ENCODE measurements at places on chromosomes 5 and 9.
A peak's percentile ranks its signal among the peaks of the same experiment; 100 is the strongest.

GRCh38 chr5:150154618-150155128 lies 972 bp downstream of the PDGFRB start:
- DNase-seq: no peak

DNA sequence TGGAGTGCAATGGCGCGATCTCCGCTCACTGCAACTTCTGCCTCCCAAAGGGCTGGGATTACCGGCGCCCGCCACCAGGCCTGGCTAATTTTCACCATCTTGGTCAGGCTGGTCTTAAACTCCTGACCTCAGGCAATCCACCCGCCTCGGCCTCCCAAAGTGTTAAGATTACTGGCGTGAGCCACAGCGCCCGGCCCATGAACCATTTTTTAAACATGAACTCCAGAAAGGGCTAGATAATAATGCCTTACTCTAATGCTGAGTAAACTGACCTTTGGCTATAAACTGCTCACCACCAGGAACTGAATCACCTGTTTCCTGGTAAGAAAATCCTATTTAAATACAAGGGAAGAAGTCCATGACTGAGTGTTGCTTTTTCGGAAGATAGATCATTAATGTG lies 23.2 kb upstream of the DAB2 start:
- DNase-seq: no peak

GRCh38 chr5:41112486-41113455 lies 41.6 kb upstream of the MROH2B start:
- DNase-seq: no peak

DNA sequence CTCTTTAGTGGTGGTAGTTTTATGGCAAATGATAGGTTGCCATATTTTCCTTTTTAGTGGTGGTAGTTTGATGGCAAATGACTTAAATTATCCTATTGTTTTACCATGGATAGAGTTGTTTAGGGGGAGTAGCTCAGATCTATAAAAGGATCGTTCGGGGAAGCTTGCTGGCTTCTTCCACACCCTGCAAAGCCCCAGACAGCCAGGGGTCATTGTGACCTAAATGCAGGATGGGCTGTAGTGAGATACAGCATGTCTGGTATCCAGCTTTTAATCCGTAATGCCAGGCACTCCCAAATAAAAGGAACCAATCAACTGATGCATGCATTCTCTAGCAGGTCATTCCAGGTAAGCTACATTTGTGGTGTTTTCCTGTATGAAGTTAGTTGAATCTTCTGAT lies 67.1 kb downstream of the PRR16 start:
- DNase-seq: no peak

DNA sequence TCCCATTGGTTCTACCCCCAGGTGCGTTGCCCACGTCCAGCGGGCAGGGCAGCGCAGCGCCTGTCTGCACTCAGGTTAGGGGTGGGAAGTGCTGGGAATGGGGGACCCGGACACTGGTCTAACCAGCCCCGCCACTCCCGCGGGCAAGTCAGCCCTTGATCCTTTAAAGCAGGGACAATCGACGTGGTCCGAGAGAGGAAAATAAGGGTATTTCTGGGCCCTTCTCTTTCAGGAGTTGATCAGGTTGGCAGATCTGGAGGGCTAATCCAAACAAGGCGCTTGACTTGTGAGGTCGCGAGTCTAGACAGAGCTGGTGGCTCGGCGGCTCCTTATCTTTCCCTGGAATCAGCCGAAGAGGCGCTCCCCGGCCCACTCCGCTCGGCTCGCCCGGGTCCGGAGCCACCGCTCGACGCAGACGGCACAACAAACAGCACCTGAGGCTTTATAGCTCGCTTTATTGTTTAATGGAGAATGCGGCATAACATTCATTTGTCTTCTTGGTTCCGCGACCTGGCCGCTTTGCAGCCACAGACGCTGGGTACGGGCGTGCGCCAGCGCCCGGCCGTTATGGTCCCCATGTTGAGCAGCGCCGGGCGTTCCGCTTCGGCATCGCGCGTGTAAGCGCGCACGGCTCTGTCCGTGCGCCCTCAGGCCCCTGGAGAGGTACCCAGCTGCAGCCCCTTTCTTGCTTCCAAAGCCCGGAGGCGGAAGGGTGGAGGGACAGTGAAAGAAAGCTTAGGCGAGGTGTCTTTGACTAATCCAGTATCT lies 15.8 kb downstream of the ISL1 start:
- DNase-seq: no peak

DNA sequence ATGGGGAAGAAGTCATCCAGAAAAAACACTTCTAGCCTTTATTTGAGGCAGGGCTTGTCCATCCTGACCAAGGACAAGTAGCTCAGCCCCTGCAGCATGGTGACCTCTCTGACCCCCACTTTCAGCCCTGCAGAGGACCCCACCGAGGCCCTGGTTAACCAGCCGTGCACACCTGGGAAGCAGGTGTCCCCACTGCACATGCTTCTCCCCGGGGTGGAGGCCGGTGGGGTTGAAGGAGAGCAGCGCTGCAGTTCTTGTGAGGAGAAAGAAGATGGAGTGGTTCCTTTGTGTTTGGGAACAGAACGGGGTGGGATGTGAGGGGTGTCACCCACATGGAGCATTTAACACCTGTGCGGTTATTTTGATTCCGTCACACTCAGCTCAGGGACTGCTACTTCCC lies 21.1 kb upstream of the ZBTB34 start:
- DNase-seq: no peak

GRCh38 chr5:174082286-174082685 lies 36.8 kb downstream of the NSG2 start:
- DNase-seq: no peak

GRCh38 chr5:26492906-26493459 lies 545.4 kb downstream of the CDH9 start:
- no peak for DNase-seq

DNA sequence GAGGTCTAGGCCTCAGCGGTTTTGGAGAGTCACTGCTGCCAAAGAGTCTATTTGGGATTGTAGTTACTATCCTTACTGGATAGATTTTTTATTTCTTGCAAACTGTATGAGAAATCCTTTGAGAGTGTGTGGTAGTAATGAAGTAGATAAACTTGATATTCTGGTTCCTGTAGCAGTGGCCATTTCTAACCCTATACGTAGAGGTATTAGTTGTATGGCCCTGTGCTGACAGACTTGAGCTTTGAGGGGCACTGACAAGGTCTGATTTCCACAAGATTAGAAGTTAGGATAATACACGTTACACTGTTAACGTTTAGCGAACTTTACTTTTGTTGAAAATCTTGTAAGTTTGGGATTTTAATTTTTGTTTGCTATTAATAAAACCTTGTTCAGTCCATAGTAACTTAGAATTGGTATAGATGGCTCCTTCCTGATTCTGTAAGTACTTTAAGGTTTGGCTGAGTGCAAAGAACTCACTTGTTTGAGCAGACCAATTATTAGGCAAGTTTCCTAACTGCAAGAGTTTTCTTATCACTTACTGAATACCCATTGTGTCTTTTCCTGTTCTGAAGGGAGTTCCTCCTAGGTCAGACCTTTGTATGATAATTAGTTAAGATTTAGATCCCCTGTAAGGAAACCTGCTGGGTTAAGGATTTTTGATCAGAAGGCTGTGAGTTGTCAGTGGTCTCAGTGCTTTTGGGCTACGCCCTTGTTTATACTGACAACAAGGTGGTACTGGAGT lies 31.4 kb downstream of the GCNT1 start:
- no peak for DNase-seq

- DNase-seq: no peak
Observed at GRCh38 chr5:135304352-135305221, 94.4 kb downstream of the MACROH2A1 start.

DNA sequence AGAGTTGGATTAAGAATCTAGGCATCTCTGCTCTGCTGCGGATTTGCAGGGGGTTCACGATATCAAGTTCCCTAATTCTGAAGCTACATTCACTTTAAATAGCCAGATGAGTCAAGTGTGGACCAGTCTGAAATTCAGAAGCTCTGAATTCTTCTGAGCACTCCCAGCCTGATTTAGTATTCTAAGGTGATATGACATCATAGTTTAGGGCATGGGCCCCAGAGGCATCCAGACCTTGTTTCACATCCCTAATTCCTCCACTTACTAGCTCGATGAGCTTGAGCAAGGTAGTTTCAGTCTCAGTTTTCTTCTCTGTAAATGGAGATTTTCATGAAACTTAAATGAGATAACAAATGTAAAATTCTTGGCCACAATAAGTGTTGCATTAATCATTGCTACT lies 65.2 kb downstream of the TMEM167A start:
- peak; percentile 12 for DNase-seq

- DNase-seq: no peak
Observed at GRCh38 chr5:152051499-152052454, 127.1 kb upstream of the GLRA1 start.

DNA sequence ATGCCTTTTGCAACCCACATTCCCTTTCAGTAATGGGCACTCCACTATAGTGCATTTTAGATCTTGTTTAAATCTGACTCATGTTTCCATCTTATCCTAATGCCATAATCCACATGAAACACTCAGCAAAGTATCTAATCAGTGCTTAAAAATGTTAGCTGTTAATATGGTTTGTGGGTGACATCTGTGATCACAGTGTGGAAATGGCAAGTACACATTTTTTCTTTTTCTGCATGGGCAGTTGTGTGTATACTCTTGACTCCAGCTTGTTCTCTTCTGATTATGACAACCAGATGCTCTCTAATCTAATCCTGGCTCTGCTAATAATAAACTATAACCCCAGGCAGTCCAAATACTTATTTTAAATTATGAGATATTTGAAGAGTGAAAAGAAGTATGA lies 103.3 kb downstream of the EDIL3 start:
- DNase-seq: no peak

DNA sequence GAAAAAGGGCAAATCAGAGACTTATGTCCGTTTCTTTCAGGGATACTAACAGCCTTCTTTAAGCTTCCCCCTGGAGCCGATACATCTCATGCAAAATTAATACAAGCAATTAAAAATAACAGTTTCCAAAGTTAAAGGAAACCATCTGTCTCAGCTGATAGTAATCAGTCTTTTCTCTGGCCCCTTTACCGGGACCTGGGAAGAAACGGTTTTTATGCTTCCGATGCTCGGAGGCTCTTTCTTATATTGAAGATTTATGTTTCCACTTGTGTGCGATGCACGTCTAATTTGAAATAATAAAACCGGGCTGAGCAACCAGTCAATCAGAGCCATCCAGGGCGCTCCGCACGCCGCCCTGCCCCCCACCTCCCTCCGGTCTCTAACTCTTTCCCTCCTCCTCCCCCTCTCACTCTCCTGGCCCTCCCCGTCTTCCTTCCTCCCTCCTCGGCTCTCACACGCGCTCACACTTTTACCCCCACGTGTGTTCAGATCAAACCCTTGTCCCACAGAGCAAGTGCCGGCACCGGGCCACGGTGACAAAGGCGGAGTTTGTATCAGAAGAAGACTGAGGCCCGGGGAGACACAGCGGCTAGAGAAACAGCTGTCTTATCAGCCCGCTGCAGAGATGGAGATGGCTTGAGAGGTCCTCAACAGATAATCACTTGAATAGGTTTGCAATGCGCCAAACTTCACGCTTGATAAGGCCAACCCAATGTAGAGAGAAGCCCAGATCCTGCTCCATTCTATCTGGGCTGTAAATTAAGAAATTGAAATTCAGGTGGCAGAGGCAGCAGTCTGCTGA lies 5.1 kb upstream of the ELAVL2 start:
- DNase-seq: no peak

DNA sequence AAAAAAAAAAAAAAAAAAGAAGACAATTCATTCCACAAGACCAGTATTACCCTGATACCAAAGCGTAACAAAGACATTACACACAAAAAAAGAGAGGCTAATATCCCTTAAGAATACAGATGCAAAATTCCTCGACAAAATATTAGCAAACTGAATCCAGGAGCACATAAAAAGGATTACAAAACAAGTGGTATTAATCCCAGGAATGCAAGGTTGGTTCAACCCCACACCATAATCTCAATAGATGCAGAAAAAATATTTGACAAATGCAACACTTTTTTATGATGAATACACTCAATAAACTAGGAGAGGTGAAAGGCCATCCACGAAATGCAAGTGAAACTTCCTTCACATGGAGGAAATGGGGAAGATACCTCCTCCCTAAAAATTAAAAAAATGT lies 80.1 kb upstream of the TLR4 start:
- no peak for DNase-seq

- DNase-seq: peak; percentile 41
Observed at GRCh38 chr9:83956086-83956435, 24.0 kb downstream of the HNRNPK start.

DNA sequence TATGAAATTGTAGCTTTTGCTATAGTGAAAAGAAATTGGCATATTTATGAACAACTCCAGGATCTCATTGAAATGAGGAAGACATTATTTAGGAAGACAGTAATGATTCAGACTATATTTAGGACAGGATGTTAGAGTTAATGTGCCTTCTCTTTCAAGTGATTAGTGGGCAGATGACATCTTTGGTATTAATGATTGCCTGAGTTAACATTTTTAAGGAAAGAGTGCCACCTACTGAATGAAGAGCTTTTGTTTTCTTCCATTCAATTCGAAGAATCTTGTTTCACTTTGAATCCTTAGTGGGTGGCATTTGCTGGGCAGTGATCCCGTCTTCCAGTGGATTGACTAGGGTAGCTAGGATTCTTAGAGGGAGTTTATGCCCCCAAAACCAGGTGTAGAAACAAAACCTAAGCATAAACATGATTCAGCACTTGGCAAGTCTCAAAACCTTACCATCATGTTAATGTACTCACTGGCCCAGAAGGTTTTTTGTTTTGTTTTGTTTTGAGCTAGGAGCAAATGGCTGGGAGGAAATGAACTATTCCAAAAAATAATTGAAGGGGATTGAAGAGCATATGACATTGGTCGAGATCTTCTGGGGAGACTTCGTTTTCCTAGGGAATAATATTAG lies 23.2 kb downstream of the MAP3K1 start:
- DNase-seq: no peak

DNA sequence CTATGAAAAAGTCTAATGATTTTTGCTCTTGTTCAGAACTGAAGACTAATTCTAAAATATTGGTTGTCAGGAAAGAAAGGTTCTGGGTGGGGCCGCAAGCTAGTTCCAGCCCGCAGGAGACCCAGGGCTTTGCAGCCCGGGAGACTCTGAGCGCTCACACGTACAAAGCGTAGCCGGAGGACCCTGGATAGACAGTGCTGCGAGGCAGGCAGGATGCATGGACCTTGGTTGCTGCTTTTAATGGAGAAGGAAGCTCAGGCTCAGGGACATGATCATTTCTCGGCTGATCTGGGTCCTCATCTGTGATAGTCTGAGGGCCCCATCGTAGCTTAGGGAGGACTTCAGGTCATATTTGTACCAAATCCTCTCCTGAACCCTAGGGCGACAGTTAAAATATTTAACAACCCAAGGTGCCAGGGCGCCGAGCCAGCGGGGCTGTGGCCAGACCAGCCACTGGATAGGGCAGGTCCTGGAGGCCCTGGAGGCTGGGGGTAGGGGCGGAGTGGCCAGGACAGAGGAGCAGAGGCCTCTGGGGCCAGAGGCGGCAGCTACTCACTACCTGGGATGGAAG lies 70.1 kb upstream of the UNC5A start:
- no peak for DNase-seq

Data from GM12892 (cell line).